ENCODE measurements at places on chromosomes 7 and 10.

GRCh38 chr10:29882766-29883165 lies 176.6 kb downstream of the JCAD start:
- no peak for DNase-seq

DNA sequence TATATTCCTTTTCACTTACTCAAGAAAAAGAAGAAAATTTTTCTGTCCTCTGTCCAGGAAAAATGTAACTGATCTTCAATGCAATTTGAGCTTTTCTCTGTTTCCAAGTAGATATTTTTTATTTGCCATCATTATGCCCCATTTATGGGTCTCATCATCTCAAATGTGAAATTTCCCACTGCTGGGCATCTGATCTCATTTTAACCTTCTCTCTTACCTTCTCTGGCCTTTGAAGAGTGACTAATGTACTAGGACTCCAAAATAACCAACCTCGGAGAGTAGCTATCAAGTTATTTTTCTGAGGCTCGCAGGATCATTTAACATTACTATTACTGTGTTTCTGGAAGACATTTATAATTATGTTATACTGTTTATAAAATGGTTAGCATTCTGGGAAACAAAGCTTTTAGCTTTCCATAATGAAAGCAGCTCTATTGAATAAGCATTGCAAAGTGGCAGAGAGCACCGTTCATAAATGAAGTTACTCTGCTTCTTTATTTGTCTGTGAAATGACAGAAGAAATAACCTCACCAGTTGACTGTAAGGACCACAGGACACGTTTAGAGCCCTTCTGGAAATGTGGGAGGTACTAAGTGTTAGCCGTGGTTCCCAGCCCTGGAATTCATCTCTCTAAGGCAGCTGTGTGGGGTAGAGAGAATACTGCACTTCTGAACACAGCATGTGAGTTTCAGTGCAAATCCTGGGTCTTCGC lies 33.3 kb upstream of the NMT2 start:
- DNase-seq, result no peak

DNA sequence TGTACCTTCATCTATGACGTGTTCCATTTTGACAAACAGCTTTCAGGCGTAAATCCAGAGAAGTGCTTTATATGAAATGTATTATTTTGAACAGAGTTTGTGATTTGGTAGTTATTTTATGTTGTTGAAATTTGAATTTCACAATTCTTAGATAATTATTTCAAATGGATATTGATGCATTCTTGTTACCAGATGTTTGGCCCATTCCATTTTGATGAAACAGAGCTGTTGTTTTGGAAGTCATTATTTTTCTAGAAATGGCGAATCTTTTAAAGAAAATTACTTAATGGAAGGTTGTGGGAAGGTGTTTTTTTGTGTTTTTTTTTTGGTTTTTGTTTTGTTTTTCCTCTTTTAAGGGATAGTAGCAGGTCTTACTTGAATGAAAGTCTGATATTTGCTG lies 2.4 kb downstream of the OTUD1 start:
- no peak for DNase-seq

DNA sequence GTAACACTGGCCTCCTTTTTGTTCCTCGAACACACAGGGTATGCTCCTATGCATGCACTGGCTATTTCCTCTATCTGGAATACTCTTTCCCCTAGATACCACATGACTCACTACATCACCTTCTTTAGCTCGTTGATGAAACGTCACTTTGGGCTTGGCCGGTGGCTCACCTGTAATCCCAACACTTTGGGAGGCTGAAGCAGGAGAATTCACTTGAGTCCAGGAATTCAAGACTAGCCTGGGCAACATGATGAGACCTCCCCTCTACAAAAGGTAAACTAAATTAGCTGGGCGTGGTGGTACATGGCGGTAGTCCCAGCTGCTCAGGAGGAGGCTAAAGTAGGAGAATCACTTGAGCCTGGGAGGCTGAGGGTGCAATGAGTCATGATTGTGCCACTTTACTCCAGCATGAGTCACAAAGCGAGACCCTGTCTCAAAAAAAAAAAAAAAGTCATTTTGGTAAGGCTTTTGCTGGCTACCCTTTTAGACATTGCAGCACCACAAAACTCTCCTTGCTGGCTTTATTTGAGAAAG lies 14.5 kb downstream of the ANKIB1 start:
- DNase-seq, result no peak

DNA sequence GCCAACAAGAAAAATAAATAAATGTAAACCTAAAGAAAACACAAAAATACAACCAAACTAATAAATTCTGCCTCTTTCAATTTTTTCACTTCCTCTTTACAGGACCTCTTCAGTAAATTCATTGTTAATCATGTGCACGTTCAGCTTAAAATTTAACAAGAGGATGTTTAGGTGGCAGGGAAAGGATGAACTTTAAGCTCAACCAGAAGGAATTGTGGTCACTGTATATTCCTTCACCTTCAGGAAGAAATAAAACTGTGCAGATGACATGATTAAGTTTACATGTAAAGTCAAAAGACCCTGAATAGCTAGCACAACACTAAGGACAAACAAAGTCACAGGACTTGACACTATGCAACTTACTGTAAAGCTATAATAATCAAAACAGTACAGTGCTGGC lies 33.0 kb downstream of the KIF5B start:
- DNase-seq, result no peak
